ENCODE measurements at places on chromosomes 7 and 10. TPM values are rescaled to one million over a fixed set of nuclear protein-coding genes. Genes with fewer than 3 reads are reported as not detected.

Gene STK31
- total RNA-seq = not detected

Gene TACC2
- 606 TPM for total RNA-seq

Gene BBS9
- total RNA-seq = 26.0 TPM

Gene SFTPA1
- total RNA-seq = not detected

Gene ZNF365
- total RNA-seq = 1.6 TPM

- no peaks in the 10 kb centered on the region for H3K27me3 ChIP-seq
- H3K27ac ChIP-seq = peak overlapping the region; percentile 69
- H3K4me1 ChIP-seq = peaks cover 68% of the 10 kb centered on the region
- H3K36me3 ChIP-seq = peaks cover 1% of the 10 kb centered on the region
- no peak for DNase-seq
Measured at GRCh38 chr7:1053002-1053411, 8.7 kb downstream of the GPR146 start.

- DNase-seq = peak; percentile 80
- peaks cover 98% of the 10 kb centered on the region for H3K4me1 ChIP-seq
- H3K27ac ChIP-seq = peak overlapping the region; percentile 77
Measured at GRCh38 chr10:69338133-69338456, 59.8 kb downstream of the HK1 start.

GRCh38 chr7:1630700-1631336, 39.3 kb upstream of the ELFN1 start:
- H3K4me1 ChIP-seq = no peaks in the 10 kb centered on the region
- H3K36me3 ChIP-seq = no peaks in the 10 kb centered on the region
- no peak overlapping the region for H3K27ac ChIP-seq
- H3K27me3 ChIP-seq = peaks cover 38% of the 10 kb centered on the region

GRCh38 chr10:78947226-78947625, 121.5 kb upstream of the ZMIZ1 start:
- H3K4me1 ChIP-seq = peaks cover 63% of the 10 kb centered on the region
- peak overlapping the region; percentile 28 for H3K27ac ChIP-seq
- H3K27me3 ChIP-seq = no peaks in the 10 kb centered on the region
- no peak for DNase-seq
- no peak overlapping the region for H3K4me3 ChIP-seq

DNA sequence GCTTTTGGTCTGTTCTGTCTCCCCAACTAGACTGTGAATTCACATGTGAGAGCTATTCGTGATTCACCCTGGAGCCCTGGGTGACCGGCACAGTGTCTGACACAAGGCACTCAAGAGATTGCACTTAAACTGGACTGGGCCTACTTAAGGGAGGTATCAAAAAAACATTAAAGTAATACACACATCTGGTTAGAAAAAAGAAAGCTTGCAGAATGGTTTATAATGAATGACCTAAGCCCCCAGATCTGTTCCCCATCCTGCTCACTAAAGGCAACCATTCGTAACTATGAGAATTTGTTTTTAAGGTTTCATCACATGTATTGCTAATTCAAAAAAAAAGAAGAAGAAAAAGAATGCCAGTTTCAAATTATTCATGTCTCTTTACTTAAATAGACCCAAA, 74.5 kb downstream of the DGKI start:
- H3K4me3 ChIP-seq = no peak overlapping the region
- H3K27me3 ChIP-seq = no peaks in the 10 kb centered on the region
- H3K36me3 ChIP-seq = no peaks in the 10 kb centered on the region
- peaks cover 9% of the 10 kb centered on the region for H3K4me1 ChIP-seq
- no peak overlapping the region for H3K27ac ChIP-seq

DNA sequence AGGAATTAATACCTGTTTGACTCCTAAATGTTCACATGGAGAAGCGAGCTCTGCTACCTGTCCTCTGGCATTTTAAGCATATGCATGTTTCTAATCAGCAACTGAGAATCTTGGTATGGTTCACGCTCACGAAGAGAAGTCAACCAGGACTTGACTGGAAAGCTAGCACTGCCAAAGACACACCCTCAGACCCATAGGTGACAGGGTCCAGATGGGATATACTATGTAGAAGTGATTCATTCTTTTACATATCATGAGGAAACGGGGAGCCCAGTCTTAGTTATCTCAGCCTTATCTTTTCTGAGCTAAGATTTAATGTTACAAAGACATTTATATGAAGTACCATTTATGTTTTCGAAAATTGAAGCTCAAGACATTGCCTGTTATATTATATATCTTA, 313.0 kb downstream of the DOCK4 start:
- H3K27me3 ChIP-seq = no peaks in the 10 kb centered on the region
- DNase-seq = no peak
- H3K27ac ChIP-seq = no peak overlapping the region
- peaks cover 3% of the 10 kb centered on the region for H3K36me3 ChIP-seq
- no peak overlapping the region for H3K4me3 ChIP-seq

- peaks cover 41% of the 10 kb centered on the region for H3K4me1 ChIP-seq
- H3K36me3 ChIP-seq = no peaks in the 10 kb centered on the region
- peak overlapping the region; percentile 80 for H3K4me3 ChIP-seq
- no peaks in the 10 kb centered on the region for H3K27me3 ChIP-seq
- H3K27ac ChIP-seq = peak overlapping the region; percentile 97
Measured at GRCh38 chr10:75111907-75112679, 637 bp downstream of the SAMD8 start.

- H3K27ac ChIP-seq = no peak overlapping the region
- no peaks in the 10 kb centered on the region for H3K36me3 ChIP-seq
Measured at GRCh38 chr10:12489357-12489756, 140.0 kb downstream of the CAMK1D start.

DNA sequence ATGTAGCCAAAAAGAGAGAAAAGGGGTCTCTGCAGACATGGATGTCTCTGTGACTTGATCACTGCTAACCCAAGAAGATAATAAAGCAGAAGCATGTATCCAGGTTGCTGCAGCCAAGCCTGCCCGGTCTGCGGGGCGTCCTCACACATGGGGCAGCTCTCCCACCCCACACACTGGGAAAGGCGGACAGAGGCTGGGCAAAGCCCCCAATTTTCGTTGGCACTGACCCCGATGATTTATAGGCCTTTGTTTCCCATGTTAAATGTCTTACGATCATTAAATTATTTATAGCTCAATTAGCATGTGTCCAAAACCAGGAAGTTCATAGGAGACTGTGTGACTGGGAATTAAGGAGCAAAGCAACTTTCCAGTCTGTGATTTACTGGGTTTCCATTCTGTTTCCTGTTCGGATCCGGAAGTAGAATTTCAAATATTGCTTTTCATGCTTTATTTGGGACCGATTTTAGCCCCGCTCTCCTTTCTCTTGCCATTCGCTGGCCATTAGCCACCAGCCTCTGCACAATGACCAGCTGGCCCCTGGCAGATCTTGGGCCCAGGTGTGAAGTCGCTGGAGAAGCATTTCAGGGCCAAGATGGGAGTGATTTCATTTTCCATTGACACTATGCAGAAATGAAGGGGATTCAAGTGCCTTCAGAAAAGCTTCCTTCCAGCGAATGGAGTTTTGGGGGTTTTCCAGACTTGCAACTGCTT, 91.6 kb downstream of the EGFR start:
- peaks cover 80% of the 10 kb centered on the region for H3K4me1 ChIP-seq
- H3K4me3 ChIP-seq = peak overlapping the region; percentile 18
- no peaks in the 10 kb centered on the region for H3K27me3 ChIP-seq
- DNase-seq = no peak

DNA sequence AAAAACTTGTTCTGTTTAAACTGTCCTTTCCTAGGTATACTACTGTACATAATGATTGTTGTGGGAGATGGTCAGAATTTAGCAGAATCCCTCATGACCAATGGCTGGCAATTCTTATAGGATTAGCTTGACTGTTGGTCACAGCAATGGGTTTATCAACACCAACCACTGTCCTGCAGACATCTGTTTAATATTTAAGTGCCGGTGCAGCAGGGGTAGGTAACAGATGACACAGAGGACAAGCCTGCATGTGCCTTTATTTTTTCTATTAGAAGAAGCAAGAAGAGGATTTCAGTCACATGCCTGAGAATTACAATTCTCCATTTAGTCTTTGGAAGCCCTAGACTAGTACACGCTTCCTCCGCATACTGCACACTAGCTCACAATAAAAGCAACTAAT, 48.4 kb downstream of the CCDC6 start:
- H3K4me1 ChIP-seq = peaks cover 38% of the 10 kb centered on the region
- H3K27ac ChIP-seq = no peak overlapping the region
- no peak for DNase-seq
- no peak overlapping the region for H3K4me3 ChIP-seq
- H3K36me3 ChIP-seq = no peaks in the 10 kb centered on the region
- no peaks in the 10 kb centered on the region for H3K27me3 ChIP-seq

DNA sequence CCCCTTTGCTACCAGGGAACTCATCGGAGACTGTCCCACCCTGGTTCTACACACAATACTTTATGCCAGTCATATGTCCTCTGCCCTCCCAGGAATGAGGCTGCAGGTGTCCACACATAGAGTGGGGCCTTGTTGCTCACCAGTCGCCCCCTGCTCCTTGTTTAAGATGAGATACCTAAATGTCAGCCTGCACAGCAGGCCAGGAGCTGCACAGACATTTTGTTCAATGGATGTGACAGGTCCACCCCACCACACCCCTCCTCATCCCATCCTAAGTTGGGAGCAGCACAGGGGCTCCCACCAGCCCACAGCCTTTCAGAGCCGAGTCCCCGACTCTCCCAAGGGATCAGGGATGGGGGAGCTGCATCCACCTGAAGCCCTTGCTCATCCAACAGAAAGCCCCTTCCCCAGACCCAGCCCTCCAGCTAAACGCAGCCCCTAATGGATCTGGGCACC, 6.2 kb upstream of the GRID1 start:
- H3K4me1 ChIP-seq = peaks cover 8% of the 10 kb centered on the region
- no peaks in the 10 kb centered on the region for H3K36me3 ChIP-seq
- H3K4me3 ChIP-seq = no peak overlapping the region
- H3K27ac ChIP-seq = no peak overlapping the region

DNA sequence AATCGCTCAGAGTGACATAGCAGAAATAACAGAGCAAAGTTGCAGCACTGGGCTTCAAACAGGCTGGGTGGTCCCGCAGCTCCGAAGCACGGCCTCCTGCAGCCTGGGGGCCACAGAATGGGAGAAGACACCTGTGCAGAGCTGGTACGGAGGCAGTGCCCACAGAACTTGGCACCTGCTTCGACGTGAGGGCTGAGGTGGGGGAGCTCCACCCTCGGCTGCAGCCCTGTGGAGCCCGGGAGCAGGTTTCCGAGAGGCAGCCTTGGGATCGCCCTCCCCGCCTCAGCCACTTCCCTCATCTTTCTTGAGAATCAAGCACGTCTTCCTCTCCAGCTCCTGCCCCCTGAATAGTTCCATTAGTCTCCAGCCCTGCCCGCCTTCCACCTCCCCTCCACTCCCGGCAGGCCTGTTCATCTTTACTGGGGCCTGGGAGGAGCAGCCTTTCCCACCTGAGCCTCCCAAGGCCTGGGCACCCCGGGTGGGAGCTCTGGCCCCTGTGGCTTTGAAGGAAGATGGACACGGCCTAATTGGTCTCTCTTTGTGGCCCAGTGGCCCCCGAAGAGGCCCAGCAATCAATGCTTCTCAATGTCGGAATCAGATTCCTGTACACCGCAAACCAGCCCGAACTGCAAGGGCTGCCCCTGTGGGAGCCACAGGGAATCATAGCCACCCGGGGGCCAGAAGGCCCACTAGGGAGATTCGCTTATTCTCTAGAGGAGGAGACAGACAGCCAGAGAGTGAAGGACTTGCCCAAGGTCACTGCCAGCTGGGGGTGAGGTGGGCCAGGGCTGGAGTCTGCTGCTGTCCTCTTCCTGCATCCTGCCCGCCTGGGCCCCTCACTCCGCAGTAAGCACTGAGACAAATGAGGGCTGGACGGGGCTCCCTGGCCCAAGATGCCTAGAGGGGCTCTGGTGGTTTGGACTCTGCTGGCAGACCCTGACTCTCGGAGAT, 17.0 kb upstream of the PCBD1 start:
- peak; percentile 61 for DNase-seq
- no peak overlapping the region for H3K4me3 ChIP-seq
- no peaks in the 10 kb centered on the region for H3K4me1 ChIP-seq
- H3K36me3 ChIP-seq = no peaks in the 10 kb centered on the region

GRCh38 chr10:113087165-113088029, 137.3 kb downstream of the TCF7L2 start:
- no peaks in the 10 kb centered on the region for H3K27me3 ChIP-seq
- peaks cover 18% of the 10 kb centered on the region for H3K4me1 ChIP-seq
- H3K36me3 ChIP-seq = peaks cover 7% of the 10 kb centered on the region
- H3K4me3 ChIP-seq = no peak overlapping the region

- no peaks in the 10 kb centered on the region for H3K27me3 ChIP-seq
- H3K27ac ChIP-seq = no peak overlapping the region
Measured at GRCh38 chr10:30600005-30600404, 29.5 kb downstream of the LYZL2 start.

DNA sequence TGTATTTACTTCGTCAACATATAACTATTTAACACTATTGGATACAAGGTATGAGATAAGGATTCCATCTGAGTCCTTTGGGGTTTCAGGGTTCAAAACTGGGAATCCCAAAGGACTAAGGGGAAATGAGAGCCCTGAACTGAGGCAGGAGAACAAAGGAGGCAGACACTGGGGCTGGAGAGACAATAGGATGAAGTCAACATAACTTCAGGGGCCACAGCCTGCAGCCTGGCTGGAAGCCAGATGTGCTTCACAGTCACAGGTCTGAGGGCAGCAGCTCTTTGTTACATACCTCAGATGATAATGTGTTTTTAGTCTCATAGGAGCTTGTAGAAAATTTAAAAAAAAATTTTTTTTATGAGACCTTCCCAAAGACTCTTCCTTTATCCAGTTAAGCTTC, 73.3 kb downstream of the NRF1 start:
- no peak for DNase-seq
- H3K4me3 ChIP-seq = no peak overlapping the region
- H3K4me1 ChIP-seq = no peaks in the 10 kb centered on the region
- no peak overlapping the region for H3K27ac ChIP-seq

DNA sequence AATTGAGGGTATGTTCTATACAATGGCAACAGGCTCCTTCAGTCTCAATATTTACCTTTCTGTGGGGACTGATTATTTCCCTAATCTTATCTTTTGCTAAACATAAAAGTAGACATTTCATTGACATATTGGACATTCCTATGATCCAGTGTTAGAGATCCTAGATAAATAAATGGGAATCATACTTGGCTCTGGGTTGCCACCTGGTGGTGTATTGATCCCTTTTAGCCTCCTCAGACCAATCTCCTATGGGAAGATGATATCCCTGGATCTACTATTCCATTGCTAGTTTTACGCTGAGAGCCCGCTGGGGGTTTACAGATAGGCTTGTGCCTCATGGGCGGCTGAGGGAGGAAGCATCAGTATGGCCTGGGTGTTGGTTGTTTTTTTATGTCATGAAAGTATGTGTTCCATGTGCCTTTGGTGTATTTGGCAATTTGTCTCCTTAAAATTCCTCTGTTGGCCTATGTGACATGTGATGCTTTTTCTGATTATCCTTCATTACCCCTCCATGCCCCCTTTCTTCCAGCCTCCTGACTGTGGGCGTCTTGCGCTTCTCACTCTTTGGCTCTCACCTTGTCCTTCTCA, 18.8 kb downstream of the CELF2 start:
- H3K36me3 ChIP-seq = no peaks in the 10 kb centered on the region
- H3K27ac ChIP-seq = no peak overlapping the region
- DNase-seq = no peak
- H3K4me1 ChIP-seq = peaks cover 16% of the 10 kb centered on the region

- H3K36me3 ChIP-seq = no peaks in the 10 kb centered on the region
- peaks cover 3% of the 10 kb centered on the region for H3K4me1 ChIP-seq
- H3K4me3 ChIP-seq = no peak overlapping the region
- no peak overlapping the region for H3K27ac ChIP-seq
- no peak for DNase-seq
- no peaks in the 10 kb centered on the region for H3K27me3 ChIP-seq
Measured at GRCh38 chr10:120183546-120183945, 273.5 kb upstream of the PLPP4 start.

- DNase-seq = no peak
- no peaks in the 10 kb centered on the region for H3K4me1 ChIP-seq
- H3K27me3 ChIP-seq = no peaks in the 10 kb centered on the region
Measured at GRCh38 chr7:16841681-16842080, 36.9 kb upstream of the AGR2 start.

GRCh38 chr10:28981007-28981406, 303.7 kb downstream of the BAMBI start:
- DNase-seq = no peak
- no peak overlapping the region for H3K4me3 ChIP-seq
- H3K27me3 ChIP-seq = no peaks in the 10 kb centered on the region
- peaks cover 6% of the 10 kb centered on the region for H3K4me1 ChIP-seq
